CD8-positive, alpha-beta memory T cell (primary cell): ENCODE measurements at places on chromosomes 12 and 14.

DNA sequence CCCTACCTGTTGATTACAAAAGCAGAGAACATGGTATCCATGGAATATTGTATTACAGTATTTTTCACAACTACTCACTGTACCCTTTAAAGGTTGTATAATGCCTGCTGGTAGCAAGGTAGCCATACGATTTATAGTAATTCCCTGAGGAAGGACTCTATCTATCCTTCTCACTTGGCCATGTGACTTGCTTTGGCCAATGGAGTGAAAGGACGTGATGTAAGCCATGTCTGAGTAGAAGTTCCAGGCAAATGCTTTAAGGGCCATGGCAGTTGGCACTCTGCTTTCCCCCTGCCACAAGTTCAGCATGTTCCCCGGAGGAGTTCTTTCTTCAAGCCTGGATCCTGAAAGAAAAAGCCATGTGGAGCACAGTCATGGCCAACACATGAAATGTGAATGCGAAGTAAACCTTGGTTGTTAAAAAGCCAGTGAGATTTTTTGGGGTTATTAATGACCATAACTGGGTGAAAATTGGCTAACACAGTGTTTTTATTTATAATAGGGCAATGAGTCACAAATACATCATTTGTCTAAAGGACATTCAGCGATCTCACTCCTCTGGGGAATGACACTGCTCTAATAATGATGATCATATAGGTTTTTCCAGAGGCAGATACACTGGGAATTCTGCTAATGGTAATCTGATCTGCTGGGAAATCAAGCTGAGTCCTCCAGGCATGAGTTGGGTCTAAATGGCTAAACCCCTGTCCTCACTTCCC is 67.4 kb upstream of the SLC38A2 start:
- no peak for DNase-seq

DNA sequence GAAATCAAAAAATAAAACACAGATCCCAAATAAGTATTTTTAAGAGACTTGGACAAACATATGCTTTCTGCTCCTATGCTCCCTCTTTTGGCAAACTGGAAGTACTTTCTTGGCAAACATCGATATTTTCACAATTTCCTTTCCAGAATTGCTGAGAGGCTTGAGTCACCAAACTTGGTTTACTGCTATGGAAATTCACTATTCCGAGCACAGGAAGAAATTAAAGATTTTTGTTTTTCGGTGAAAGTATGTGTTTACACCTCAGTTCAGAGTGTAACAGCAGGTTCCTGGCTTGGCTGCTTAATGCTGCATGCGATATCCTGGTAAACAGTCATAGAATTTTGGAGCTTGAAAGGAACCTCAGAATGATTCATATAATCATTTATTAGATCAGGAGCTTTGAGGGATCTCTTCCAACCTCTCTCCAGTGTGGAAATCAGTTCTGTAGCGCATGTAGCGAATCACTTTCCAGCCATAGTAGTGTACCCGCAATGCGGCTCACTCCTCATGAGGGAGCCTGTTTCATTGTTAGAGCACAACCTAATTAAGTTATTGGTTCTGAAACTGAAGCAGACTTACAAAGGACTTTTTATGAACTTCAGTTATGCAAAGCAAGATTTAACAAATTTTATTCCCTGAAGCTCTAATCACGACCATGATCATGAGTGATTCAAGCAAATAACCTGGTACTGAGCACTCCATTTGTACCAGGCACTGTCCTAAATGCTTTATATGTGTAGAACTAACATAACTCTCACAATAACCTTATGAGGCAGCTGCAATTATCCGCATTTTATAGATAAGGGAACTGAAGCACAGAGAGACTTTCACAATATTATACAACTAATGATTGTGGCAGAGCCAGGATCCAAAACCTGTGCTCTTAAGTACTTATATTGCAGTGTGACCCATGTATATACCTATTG is 56.4 kb upstream of the ATP2A2 start:
- DNase-seq, result no peak

GRCh38 chr12:29226616-29227015 is 77.5 kb downstream of the FAR2 start:
- no peak for DNase-seq

GRCh38 chr12:127238107-127238506 is 1028.9 kb upstream of the TMEM132C start:
- DNase-seq, result no peak

GRCh38 chr12:42763682-42764081 is 174.1 kb upstream of the PRICKLE1 start:
- DNase-seq, result no peak

GRCh38 chr14:33908540-33909223 is 42.2 kb downstream of the EGLN3 start:
- DNase-seq, result no peak

GRCh38 chr14:38618514-38618913 is 362.6 kb upstream of the CLEC14A start:
- DNase-seq, result no peak

DNA sequence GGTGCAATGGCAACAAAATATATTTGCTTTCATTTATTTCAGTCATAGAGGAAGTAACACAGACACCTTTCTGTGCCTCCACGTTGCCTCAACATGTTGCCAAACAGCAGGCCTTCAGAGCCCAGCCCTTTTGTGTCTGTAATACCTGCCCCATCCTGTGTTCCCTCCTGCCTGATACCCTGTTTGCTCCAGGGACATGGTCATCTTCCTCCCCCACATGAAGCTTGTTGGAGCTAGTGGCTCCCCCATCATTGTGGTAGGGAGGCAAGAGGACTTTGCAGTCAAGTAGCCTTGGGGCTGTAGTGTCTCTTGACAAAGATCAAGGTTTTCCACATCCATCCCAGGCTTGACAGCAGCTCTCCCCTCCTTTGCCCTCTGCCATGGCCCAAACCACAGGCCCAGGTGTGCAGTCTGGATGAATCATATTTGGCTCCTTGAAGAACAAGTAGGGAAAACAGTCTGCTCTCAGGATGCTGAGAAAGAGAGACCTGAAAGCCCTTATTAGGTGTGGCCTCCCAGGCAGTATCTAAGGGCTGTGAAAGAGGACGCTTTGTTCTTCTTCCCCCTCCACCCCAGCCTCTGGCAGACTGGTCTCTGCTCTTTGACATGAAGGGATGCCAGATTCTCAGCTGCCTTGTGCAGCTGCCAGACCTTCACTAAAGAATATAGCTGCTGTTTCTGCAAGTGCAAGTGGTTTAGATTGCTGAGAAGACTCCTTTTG is 329.0 kb downstream of the C12orf75 start:
- no peak for DNase-seq
